ENCODE measurements at places on chromosomes 4 and X.

DNA sequence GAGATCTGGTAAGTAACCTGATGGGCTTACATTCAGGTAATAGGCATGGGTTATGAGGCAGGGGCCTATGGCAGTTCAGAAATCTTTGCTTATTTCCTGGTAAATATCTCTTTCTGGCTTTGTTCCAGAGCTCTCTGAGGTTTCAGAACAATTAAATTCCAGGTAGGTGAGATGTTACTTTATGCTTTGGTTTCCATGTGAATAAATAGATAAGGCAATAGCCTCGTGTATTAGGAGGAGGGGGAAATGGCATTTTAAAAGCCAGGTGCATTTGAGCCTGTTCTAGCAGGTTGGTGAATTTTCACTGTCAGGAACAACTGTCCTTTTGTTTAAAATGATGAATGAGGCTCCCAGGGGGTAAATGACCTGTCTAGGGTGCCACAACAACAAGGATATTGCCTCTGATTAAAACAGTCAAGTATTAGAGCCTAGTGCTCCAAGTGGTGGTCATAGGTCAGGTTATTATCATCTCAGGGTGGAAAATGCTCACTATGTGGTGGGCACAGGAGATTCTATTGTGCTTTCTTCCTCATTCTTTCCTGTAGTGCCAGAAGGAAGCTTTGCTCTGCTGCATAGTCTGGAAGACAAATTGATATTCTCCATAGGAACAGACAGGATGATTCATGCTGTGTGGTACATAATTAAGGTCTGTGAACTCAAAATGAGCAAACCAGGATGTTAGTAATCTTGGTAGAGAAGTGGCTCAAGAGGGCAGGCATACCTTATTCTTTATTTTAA lies 296.2 kb downstream of the INPP4B start:
- DNase-seq: no peak

DNA sequence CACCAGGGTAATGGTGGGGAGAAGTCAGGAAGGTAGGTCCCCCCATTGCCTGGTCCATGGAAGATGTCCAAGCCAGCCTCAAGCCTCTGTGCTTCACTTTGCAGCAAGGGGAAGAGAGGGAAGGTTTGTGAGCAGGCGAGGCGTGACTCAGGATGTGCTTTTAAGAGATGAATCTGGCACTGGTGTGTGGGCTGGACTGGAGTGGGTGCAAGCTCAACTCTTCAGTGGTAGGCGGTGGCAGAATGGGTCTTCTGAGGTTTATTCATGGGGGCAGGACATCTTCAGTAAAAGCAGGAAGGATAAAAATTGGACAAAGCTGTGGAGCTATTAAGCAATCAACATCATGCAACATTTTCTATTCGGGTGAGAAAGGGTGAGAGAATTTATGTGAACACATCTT lies 19.4 kb downstream of the GPM6B start:
- DNase-seq: no peak

DNA sequence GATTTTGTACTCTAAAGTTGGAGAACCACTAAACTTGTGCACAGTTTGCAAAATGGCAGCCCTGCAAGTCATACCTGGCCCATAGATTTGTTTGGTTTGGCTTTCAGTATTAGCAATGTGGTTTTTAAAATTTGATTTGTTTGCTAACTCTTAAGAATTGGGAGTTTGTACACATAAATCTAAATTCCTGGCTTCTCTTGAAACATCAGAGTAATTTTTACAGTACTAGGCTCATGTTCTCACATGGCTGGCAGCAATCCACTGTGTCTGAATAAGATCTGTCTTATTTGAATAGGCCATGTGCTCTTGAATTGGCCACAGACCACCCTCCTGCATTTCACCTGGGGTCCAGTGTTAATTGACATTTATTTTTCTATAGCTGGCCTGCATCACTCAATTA lies 21.3 kb downstream of the DIAPH2 start:
- DNase-seq: no peak

GRCh38 chr4:52157641-52158316 lies 106.7 kb downstream of the SPATA18 start:
- no peak for DNase-seq

- DNase-seq: no peak
Observed at GRCh38 chr4:7625071-7625470, 190.3 kb upstream of the PSAPL1 start.

DNA sequence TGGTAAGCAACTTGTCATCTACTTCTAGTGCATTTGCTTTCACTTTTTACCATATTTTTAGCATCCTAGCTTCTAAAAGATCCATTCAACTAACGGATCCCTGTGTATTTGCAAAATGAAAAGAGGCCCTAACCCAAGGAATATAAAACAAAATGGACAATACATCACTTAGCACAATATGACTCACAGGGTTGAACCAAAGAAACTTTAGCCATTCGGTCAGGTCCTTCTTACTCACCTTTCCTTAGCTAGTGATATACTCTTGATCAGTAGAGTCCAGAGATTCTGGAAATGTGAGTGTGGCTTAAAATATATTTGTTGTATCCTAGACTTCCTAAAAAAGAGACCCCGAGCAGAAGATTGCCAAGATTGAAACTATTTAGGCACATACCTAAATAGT lies 19.5 kb downstream of the TMPRSS11E start:
- no peak for DNase-seq

- DNase-seq: no peak
Observed at GRCh38 chrX:103794119-103794518, 17.5 kb downstream of the PLP1 start.

- DNase-seq: no peak
Observed at GRCh38 chrX:149213264-149213663, 291.8 kb downstream of the IDS start.

DNA sequence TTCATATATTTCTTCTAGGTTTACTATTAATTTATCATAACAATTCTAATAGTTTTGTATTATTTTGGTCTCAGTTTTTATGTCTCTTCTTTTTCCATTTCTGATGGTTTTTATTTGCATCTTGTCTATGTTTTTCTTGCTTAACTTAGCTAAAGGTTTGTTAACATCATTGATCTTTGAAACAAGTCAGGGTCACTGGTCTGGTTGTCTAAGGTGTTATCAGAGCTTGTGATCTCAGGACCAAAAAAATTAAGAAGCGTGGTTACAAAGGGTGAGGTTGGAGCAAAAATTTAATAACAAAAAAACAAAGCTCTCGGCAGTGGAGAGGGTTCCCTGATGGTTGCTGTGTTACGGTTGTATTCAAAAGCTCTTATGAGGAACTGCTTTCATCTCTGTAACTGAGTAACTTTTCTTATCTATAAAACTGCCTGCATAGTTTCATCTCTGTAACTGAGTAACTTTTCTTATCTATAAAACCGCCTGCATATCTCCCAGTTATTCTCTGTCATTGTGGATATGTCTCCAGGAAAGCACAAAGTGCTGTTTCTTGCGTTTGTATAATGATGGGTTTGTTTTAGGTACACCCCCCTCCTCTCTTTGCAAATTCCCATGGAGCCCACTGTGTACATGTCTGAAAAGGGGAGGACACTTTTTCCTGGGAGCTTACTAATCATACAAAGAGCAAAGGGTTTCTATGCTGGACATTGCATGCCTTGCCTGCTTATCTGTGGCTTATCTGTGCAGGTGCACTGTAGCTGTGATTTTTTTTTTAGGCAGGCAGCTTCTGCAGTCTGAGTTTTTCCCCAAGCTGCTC lies 62.4 kb upstream of the UGT2B15 start:
- DNase-seq: no peak

GRCh38 chrX:110671068-110671803 lies 124.4 kb downstream of the CHRDL1 start:
- DNase-seq: no peak

- no peak for DNase-seq
Observed at GRCh38 chr4:95018785-95019184, 261.0 kb downstream of the BMPR1B start.

GRCh38 chr4:157896726-157897125 lies 276.1 kb downstream of the GASK1B start:
- DNase-seq: no peak

DNA sequence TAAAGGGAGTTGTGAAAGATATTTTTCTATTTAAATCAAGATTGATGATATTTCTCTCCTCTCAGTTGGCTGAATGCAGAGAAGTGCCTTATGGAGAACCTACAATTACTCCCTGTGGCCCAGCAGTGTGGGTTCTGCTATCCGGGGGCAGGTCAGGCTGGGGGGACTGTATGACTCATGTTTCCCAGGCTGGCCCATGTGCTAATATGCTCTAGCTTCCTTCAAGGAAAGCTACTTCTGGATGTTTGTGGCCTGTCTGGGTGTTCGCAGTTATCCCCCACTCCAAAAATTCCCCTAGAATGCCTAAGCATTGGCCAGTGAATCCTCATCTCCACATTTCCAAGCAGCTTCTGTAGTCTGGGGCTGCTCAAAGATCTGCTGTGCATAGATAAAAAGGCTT lies 58.9 kb upstream of the SPP1 start:
- no peak for DNase-seq

DNA sequence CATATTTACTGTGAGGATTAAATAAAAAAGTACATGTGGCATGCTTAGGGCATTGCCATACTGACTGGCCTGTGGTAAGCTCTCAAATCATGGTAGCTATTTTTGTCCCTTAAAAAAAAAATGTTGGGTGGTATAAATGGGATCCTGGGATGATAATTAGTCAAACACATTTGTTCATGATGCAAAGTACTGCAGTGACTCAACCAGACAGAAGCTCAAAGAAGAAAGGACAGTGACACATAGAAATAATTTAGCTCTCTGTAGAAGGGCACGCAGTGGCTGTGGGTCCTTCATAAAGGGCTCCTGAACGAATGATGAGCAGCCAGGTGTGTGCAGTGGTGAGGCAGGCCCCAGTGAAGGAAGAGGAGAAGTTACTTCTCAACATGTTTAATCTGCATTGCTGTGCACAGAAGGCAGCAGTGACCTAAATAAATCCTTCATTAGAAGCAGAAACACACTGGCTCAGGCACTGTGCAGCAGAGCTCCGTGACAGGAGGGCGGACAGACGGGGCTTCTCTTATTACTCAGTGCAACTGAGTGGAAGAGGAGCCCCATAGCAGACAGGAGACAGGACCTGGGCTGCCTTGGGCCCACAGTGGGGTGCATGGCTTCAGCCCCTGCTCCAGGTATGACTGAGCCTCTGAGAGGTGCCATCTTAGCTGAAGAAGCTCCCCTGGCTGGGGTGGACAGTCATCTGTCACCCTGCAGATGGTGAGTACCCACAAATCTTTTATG lies 20.3 kb downstream of the HS3ST1 start:
- DNase-seq: no peak

- DNase-seq: peak; percentile 90
Observed at GRCh38 chr4:127782025-127782274, 172 bp upstream of the HSPA4L start.

- DNase-seq: no peak
Observed at GRCh38 chr4:95363966-95364365, 184.8 kb downstream of the UNC5C start.

- DNase-seq: no peak
Observed at GRCh38 chr4:100721077-100721476, 203.3 kb upstream of the EMCN start.

GRCh38 chr4:2537011-2537830 lies 774 bp downstream of the FAM193A start:
- peak; percentile 56 for DNase-seq

DNA sequence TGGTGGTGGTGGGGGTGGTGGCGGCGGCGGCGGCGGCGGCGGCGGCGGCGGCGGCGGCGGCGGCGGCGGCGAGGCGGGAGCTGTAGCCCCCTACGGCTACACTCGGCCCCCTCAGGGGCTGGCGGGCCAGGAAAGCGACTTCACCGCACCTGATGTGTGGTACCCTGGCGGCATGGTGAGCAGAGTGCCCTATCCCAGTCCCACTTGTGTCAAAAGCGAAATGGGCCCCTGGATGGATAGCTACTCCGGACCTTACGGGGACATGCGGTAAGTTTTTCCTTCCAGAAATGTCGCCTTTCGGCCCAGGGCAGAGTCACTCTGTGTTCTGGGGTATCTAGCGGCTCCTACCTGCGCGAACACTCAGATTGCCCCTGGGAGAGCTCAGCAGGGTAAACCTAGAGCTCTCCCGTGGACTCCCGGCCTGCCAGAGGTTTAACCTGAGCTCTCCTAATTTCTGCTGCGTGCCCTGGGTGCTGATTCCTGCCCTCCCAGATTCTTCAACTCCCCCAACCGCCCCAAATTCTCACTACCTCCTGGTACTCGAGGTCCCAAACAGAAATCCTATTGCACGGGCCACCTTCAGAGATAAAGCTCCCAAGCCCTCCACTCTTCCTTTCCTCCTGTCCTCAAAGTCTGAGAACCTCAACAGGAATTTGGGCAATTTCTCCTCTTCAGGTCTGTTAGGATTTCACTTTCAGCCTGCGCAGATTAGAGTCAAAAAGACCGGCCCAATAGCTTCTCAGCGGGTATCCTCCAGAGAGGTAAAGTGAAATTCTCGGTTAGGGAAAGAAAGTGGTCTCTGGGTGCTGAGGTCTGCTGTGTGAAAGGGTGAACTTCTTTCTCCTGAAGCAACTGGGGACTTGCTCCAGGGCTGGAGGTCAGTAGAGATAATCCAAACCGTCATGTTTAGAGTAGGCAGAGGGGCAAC lies 2.9 kb downstream of the AR start:
- no peak for DNase-seq

GRCh38 chrX:18422325-18422724 lies 3.1 kb upstream of the CDKL5 start:
- DNase-seq: no peak

GRCh38 chr4:154626793-154627484 lies 14.5 kb upstream of the FGG start:
- peak; percentile 84 for DNase-seq

GRCh38 chrX:38816155-38816554 lies 14.9 kb downstream of the MID1IP1 start:
- DNase-seq: no peak

- no peak for DNase-seq
Observed at GRCh38 chr4:72205831-72206230, 174.0 kb downstream of the NPFFR2 start.

GRCh38 chrX:21948897-21949578 lies 8.5 kb downstream of the SMS start:
- no peak for DNase-seq

DNA sequence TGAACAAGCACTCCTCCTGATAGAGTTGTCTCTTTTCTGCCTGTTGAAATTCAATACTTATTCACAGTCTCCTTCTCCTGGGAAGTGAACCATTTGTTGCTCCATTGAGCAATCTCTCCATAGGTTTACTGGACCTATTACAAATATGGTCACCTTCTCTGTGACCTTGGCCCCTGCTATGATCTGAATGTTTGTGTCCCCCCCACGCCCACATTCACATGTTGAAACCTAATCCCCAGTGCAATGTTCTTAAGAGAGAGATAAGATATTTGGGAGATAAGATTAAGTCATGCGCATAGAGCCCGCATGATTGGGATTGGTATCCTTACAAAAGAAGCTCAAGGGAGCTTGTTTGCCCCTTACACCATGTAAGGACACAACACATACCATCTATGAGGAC lies 54.1 kb upstream of the GABRE start:
- DNase-seq: no peak

DNA sequence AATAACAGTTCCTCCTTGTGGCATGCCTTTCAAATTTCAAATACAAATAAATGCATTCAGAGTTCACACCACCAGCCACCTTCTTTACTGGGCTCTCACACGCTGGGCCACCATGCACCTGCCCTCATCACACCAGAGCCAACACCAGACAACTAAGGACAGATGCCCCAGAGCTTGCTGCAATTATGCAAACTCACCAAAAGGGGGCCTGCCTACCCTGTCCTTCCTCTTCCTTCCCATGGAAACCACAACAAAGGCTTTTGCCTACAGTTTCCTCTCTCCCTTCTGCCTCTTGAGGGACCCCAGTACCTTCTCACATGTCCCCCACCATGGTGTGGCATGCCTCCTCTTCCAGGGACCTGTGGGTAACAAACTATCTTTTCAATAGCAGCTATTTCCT lies 1333.9 kb upstream of the TENM3 start:
- DNase-seq: peak; percentile 46

GRCh38 chr4:87490664-87491369 lies 38.4 kb downstream of the SPARCL1 start:
- DNase-seq: no peak
